ENCODE measurements at places on chromosomes 11 and 22.

- no peak for DNase-seq
These were observed 282.9 kb downstream of the LUZP2 start for GRCh38 chr11:24779791-24780190.

DNA sequence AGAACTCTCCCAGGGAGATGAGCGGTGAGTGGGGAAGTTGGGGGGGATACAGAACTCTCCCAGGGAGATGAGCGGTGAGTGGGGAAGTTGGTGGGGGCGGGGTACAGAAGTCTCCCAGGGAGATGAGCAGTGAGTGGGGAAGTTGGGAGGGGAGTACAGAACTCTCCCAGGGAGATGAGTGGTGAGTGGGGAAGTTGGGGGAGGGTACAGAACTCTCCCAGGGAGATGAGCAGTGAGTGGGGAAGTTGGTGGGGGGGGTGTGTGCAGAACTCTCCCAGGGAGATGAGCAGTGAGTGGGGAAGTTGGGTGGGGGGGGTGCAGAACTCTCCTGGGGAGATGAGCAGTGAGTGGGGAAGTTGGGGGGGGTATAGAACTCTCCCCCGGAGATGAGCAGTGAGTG is 186.5 kb downstream of the SHANK2 start:
- no peak for DNase-seq

GRCh38 chr11:110147962-110148709 is 54.9 kb downstream of the ZC3H12C start:
- no peak for DNase-seq

- DNase-seq = peak; percentile 89
These were observed at the start of gene LTBP3 for GRCh38 chr11:65558002-65558929. TSS of gene LTBP3 (minus strand) at chr11:65558359. CDS start at chr11:65557959, 400 bp downstream.

GRCh38 chr22:39365492-39365780 is 15.6 kb downstream of the SYNGR1 start:
- no peak for DNase-seq

DNA sequence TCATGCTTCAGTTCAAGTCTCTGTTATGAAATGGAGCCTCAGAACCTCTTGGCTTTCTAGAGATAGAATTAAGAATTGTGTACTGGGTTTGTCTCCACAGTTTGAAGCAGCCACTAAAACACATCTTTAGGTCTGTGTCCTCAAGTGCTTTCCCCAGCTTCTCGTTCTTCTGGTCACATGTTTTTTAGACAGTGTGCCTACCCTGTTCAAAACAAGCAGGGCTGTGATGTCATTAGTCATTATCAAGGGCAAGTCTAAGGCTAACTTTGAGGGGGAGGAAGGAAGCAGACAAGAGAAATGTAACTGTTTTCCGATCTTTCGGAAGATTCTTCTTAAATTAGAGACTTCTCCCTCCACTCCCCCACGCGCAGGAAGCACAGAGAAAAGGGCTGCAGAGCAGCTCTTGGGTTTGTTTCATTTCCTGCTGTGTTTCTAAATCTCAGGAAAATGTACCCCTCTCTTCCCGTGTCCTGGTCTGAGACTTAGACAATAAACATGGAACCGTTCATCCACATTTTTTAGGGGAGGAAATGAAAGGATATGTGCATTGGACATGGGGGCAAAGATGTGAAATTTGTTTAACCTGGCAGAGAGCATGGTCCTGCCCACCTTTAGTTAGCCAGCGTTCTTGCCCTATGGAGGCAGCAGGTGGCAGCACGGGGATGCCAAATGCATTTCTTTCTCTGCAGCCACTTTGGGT is 3.1 kb downstream of the AKIP1 start:
- DNase-seq = no peak

DNA sequence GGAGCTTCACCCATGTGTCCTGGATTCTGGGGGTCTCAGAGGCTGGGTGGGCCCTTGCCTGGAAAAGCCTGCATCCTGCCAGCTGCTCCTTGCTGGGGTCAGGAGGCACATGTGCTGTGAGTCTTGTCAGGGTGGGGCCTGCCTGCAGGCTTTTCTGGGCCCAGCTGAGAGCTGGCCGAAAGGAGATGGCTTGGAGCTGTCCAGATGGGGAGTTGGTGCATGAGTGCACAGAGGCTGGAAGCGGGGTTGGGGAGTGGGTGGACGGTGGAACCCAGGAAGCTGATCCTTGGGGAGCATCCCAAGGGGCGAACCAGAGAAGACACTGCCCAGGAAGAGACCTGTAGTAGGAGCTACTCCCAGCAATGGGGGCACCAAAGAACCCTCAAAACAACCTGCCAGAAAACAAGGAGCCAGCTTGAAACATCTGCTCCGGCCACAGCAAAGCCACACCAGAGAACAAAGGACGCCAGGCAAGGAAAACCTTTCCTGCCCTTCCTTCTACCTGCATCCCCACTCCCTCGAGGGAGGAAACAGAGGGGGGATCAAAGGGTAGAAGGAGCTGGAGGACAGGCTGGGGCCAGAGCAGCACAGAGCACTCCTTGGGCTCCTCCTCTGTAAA is 8.2 kb upstream of the KCTD17 start:
- DNase-seq = no peak

DNA sequence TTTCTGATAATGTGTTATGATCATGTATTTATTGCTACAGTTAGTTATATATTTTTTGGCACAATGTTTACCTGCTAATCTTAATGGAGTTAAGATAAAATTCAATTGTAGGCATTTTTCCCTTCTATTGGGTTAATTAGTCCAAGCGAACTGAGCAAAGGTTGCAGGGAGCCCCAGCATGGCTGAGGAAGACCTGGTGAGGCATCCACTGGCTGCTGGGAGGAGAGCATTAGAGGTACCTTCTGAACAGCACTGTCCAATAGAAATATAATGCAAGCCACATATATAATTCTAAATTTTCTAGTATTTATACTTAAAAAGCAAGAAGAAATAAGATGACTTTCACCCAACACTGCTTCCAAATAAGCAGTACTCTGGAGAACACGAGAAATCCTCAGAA is 689 bp upstream of the TMEM126A start:
- DNase-seq = no peak

DNA sequence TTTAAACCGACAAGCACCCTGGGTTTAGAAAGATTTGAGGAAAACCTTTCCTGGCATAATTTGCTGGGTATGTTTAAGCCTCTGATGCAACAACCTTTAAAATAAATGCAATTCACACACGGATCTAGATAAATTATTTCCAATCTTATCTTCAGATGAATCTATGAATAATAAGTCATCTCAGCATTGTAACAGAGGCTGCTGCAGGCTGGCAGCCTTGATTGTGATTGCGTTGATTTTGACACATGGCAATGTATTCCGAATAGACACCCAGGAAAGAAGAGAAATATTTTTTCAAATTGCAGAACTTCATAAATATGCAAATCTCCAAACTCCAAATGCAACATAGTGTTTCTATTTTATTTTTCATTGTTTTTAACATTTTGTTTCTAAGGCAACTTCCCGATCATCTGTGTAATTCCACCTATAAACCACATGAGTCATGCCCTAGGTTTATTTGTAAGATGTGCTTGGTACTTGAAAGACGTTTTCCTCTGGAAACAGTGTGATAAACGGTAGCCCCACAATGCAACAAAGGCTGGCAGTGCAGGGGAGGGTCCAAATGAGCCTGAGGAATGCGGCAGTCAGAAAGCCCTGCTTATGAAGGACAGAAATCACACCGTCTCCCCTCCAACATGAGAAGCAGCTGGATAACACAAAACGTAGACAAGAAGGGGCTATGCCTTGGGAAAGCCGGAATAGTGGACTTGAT is 359.0 kb downstream of the BRD1 start:
- DNase-seq = no peak

DNA sequence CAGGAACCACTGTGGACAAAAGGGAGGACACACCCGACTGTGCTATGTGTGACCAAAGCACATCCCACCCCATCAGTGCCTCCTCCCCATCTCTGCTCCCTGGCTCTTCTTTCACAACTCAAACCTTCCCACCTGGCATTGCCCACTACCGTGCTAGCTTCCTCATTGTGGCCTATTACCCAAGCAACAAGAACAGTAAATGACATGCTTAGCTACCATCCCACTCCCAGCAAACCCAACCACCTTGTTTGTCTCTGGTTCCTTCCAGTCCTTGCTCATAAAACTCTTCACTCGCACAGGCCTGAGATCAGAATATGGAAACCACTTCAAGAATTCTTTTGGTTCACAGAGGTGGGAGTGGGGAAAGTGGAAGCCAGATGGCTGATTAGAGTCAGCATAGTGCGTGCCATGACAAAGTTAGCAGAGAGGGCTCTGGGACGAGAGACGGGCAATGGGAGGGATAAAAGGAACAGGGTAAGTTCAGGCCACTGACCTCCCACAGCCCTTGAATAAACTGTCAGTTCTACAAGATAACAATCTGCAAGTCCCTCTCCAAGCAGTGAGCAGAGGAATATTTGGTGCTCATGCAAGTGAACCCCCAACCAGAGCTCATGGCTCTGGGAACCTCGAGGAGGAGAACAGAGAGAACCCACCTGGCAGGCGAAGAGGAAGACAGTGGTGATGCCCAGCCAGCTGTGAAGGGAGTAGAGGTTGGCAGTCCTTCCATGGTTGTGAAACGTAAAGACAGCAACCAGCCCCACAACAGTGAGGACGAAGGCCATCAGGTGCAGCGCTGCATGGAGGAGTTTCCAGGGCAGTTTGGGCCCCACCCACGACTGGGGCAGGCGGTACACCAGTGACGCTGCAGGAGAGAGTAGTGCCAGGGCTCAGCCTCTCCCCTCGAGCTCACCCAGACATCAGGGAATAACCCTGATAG is 8.3 kb downstream of the CYB561A3 start:
- DNase-seq = no peak

- DNase-seq = no peak
These were observed 35.7 kb downstream of the TRIM29 start for GRCh38 chr11:120102050-120102863.

DNA sequence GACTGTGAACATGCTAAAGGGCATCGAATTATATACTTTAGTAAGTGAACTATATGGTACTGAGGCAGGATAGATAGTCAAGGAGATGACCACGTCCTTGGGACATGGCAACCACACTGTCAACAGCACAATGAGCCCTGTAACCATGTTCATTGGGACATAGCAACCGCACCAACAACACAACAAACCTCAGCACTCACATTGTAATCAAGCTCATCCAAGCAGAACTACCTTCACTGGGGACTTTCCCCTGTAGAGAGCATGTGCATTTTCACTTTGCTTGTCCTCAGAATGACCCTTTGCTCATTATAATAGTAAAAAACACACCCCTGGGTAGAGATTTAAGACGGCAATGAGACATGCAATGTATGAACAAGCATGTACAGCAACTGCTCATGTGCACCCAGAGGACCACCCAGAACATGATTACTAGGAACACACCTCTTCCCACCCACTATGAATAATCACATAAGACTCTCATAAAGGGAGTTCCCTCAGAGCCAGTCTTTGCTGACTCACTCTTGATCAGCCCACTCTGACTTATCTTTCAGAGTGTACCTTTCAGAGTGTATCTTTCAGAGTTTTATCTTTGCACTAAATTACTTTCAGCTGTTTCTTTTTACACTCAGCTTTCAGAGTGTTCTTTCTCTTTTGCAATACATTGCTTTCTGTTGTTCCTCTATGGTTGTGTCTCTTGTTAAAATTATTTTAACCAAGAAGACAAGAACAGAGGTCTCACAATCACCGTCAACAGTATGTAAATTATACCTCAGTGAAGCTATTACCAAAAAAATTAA is 4.1 kb upstream of the PLAAT2 start:
- DNase-seq = no peak

- DNase-seq = peak; percentile 96
These were observed 43.6 kb downstream of the CACNG2 start for GRCh38 chr22:36659762-36660509.

GRCh38 chr11:120662071-120662676 is 150.6 kb downstream of the GRIK4 start:
- DNase-seq = no peak

DNA sequence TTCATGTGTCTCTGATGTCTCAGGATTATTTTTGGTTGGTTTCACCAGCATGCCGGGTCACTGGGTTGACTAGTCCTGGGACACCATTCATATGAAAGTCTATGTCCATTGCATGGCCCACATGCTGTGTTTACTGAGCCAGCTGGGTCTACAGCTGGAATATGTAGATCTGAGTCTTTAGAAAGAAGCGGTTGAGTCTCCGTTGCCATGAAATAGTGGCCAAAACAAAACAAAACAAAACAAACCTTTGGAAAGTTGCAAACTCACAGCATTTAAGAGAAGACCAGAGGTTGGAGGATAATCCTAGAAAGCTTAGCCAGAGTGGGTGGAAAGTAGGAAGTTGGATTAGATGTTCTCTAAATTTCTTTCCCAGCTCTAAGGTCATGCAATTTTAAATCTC is 191.8 kb upstream of the NTM start:
- no peak for DNase-seq

GRCh38 chr11:120249279-120250262 is 9.6 kb downstream of the POU2F3 start:
- no peak for DNase-seq

GRCh38 chr11:67254798-67255197 is 11.5 kb upstream of the GRK2 start:
- DNase-seq = no peak

GRCh38 chr11:1565904-1566247 is 6.2 kb downstream of the DUSP8 start:
- DNase-seq = no peak

DNA sequence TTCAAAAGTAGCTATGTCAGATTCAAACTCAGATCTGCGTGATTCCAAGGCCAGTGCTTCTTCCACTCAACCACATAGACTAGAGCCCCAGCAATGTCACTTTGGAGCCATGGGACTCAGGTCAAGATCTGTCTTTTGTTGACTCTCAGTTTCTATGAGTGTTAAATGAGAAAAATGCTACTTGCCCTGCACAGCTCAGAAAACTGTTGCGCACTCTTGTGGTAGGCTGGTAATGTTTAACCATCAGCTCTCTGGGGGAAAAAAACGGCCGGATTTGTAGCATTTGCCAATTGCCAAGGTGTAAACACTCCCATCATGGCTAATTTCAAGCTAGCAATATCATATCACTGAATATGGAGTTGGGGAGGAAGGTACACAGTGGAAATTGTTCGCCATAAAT is 328.1 kb upstream of the SYN3 start:
- DNase-seq = no peak

GRCh38 chr11:65355776-65356393 is 1.3 kb downstream of the TIGD3 start:
- DNase-seq = no peak

- no peak for DNase-seq
These were observed 64.7 kb upstream of the TOP3B start for GRCh38 chr22:22047266-22047665.

DNA sequence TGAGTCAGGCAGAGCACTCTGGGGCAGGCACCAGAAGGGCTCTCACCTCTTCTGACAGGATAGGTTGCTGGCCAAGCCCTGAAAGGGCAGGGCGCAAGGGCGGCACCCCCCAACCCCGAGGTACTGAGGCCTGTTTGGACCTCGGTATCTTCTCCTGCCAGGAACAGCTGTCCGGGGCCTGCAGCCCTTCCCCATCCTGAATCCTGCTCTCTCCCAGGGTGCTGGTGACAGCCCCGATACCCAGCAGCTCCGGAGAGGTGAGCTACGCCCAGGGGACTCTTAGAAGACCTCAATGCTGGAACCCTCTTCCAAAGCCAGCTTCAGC is 79.1 kb downstream of the PHF21B start:
- DNase-seq = no peak

GRCh38 chr11:76824980-76825725 is 35.6 kb upstream of the ACER3 start:
- DNase-seq = no peak
